ENCODE measurements at places on chromosomes 3 and 15. TPM values are rescaled to one million over a fixed set of nuclear protein-coding genes. Genes with fewer than 3 reads are reported as not detected.

- H3K36me3 ChIP-seq = no peaks in the 10 kb centered on the region
- H3K27ac ChIP-seq = no peak overlapping the region
- no peaks in the 10 kb centered on the region for H3K27me3 ChIP-seq
- H3K4me1 ChIP-seq = no peaks in the 10 kb centered on the region
- no peak overlapping the region for H3K4me3 ChIP-seq
These were observed 466.0 kb upstream of the NR2F2 start for GRCh38 chr15:95864467-95864886.

DNA sequence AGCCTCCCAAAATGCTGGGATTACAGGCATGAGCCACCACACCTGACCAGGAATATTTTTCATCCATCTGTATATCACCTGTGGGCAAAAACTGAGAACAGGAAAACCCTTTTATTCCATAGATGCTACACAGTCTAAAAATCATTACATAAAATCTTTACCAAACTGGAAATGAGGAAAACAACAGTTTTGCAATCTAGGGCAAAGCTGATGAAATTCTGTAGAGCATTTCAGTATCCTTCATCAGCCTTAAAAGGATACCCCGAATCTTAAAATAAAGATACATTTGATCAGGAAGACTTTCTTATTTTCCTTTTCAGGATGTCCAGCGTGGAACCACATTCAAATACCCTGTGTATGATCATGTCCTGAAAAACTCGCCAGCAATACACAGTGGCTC lies 7.1 kb downstream of the SIAH2 start:
- no peaks in the 10 kb centered on the region for H3K27me3 ChIP-seq
- no peak for DNase-seq
- no peak overlapping the region for H3K4me3 ChIP-seq
- no peaks in the 10 kb centered on the region for H3K4me1 ChIP-seq
- H3K36me3 ChIP-seq = peaks cover 4% of the 10 kb centered on the region

GRCh38 chr3:52243791-52244628 lies 1.5 kb upstream of the PPM1M start:
- no peak overlapping the region for H3K27ac ChIP-seq
- no peaks in the 10 kb centered on the region for H3K36me3 ChIP-seq
- DNase-seq = peak; percentile 36
- no peak overlapping the region for H3K4me3 ChIP-seq
- no peaks in the 10 kb centered on the region for H3K27me3 ChIP-seq

DNA sequence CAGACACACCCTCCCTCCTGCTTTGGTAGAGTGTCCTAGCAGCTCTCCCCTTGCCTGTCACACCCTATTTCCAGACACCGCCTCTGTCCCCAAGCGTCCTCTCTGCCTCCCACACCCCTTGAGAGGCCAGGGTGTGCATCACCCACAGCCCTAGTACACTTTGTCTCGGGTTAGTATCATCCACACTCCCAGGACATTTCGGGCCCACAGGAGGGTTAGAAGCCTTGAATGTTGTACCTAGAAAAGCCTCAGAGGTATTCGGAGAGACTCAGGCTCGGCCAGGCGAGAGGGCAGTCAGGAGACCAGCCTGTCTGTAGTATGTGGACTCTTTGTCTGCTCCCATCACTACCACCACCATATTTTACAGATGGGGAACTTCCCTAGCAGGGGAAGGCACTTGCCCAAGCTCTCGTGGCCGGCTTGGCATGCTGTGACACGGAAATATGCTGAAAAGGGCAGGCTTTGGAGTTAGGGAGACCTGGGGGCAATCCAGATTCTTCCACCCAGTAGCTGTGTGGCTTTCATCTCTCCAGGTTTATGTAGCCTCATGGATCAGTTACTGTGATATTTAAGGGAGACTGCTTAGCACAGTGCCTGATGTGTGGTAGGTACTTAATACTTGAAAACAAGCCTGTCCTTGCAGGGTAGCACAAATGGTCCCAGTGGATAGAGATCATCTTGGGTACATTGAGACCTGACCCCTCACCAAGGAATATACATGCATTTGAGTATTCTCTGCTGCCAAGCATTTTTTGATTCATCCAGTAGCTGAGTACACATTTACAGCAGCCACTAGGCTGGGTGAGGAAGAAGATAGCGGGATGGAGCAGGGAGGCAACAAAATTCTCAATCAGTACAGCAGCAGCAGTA lies 1.4 kb downstream of the TMEM43 start:
- DNase-seq = no peak
- H3K27me3 ChIP-seq = no peaks in the 10 kb centered on the region
- peaks cover 19% of the 10 kb centered on the region for H3K4me1 ChIP-seq
- peaks cover 8% of the 10 kb centered on the region for H3K36me3 ChIP-seq
- H3K27ac ChIP-seq = peak overlapping the region; percentile 86

- H3K27me3 ChIP-seq = no peaks in the 10 kb centered on the region
- no peaks in the 10 kb centered on the region for H3K4me1 ChIP-seq
- H3K4me3 ChIP-seq = no peak overlapping the region
These were observed 209.5 kb downstream of the PLOD2 start for GRCh38 chr3:145951441-145951840.

GRCh38 chr15:64865998-64866520 lies 24.3 kb downstream of the PLEKHO2 start:
- H3K36me3 ChIP-seq = peaks cover 6% of the 10 kb centered on the region
- no peak for DNase-seq
- H3K4me3 ChIP-seq = no peak overlapping the region
- no peaks in the 10 kb centered on the region for H3K27me3 ChIP-seq
- H3K4me1 ChIP-seq = no peaks in the 10 kb centered on the region
- no peak overlapping the region for H3K27ac ChIP-seq

GRCh38 chr3:136277115-136277514 lies 27.0 kb downstream of the PCCB start:
- H3K27me3 ChIP-seq = no peaks in the 10 kb centered on the region
- H3K27ac ChIP-seq = no peak overlapping the region
- no peak for DNase-seq
- no peaks in the 10 kb centered on the region for H3K36me3 ChIP-seq
- peaks cover 2% of the 10 kb centered on the region for H3K4me1 ChIP-seq
- H3K4me3 ChIP-seq = no peak overlapping the region

GRCh38 chr15:51505251-51505650 lies 117.3 kb downstream of the DMXL2 start:
- no peaks in the 10 kb centered on the region for H3K27me3 ChIP-seq
- H3K36me3 ChIP-seq = no peaks in the 10 kb centered on the region
- H3K4me1 ChIP-seq = no peaks in the 10 kb centered on the region
- H3K27ac ChIP-seq = no peak overlapping the region

DNA sequence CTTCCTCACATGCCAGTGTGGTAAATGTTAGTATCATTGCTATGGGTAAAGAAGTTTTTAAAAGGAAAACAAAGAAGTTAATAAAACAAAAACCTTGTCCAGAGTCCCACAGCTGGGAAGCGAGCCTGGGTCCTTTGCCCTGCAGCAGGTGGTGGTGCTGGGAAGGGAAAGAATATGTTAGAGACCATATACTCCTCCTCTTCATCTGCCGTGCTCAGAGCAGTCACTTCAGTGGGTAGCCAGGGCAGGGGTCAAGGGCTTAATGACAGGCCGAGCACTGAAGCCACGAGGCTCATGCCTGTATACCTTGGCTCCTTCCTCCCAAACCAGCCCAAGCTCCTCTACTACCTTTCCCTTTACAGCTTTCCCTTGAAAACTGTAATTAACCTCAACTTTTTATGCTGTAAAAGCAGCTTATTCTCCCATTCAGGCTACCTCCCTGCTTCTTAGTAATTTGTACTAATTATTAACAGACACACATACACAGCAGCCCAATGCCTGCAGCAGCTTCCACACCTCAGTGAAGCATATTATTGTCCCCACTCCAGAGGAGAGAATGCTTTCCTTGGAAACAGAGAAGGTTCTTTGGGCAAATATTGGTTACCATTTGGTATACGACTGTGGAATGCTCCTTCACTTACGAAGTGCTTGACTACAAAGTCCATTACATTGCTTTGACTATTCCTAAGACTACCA lies 362.1 kb downstream of the EPHB1 start:
- H3K27me3 ChIP-seq = no peaks in the 10 kb centered on the region
- H3K4me3 ChIP-seq = no peak overlapping the region
- peaks cover 2% of the 10 kb centered on the region for H3K4me1 ChIP-seq
- no peaks in the 10 kb centered on the region for H3K36me3 ChIP-seq

DNA sequence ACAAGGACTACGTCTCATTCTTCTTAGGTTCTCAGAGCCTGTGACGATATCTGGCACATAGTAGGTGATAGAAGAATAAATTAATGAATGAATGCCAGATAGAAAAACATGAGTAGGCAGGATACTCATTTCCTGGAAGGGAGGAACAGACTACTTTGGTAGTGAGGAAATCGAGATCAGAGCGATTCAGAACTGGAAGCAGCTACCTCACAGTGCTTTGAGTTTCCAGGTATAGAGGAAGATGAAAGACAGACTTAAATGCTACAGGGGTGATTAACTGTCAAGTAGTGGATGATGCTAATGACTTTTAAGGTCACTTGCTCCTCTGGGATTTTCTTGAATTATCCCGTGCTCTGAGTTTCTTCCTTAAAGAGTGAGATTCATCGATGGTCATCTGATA lies 951.5 kb upstream of the CFAP20DC start:
- no peak overlapping the region for H3K4me3 ChIP-seq
- no peaks in the 10 kb centered on the region for H3K36me3 ChIP-seq
- no peaks in the 10 kb centered on the region for H3K4me1 ChIP-seq
- H3K27me3 ChIP-seq = no peaks in the 10 kb centered on the region

DNA sequence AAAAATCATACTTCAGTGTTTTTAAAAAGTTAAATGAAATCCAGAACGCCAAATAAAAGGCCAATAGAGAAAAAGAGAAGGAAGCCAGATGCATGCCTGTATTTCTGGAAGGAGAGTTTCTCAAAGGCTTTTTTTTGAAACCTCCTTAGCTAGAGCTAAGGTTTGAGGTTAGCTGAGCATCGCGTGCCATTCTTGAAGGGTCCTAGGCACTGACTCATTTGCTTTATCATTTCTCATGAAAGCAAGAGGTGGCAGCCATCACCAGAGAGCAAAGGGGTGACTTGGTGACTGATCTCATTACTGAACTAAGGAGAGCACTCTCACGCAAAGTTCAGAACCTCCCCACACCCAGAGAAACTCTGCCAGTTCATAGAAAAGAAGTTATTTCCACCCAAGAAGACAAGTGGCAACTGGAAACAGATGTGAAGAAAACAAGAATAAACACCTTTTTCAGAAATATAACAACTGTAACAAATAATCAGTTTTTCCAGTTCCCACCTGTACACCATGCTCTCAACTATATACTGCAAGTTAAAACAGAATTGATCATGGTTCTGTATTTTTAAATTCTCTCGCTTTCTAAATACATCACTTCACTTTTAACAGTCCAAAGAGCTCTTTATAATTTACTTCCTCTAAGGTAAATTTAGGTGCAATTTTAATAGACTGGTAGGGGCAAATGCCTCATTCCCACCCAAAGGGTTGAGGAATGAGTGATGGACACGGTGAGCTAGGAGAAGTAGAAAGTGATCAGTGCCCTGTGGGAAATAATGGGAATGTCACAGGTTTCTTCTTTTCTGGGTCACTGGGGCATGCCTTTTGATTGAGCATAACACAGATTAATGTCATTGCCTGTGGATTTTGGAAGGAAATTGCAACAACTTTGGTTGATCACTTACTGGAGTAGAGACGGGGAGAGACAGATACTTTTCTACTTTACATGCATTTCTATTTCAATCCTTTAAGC lies 24.7 kb downstream of the GPR15 start:
- no peaks in the 10 kb centered on the region for H3K4me1 ChIP-seq
- H3K27ac ChIP-seq = no peak overlapping the region
- H3K36me3 ChIP-seq = no peaks in the 10 kb centered on the region
- no peaks in the 10 kb centered on the region for H3K27me3 ChIP-seq
- DNase-seq = no peak

GRCh38 chr15:67897646-67898339 lies 57.9 kb upstream of the RNU6-1 start:
- no peaks in the 10 kb centered on the region for H3K4me1 ChIP-seq
- no peak for DNase-seq
- no peak overlapping the region for H3K4me3 ChIP-seq
- no peaks in the 10 kb centered on the region for H3K27me3 ChIP-seq

DNA sequence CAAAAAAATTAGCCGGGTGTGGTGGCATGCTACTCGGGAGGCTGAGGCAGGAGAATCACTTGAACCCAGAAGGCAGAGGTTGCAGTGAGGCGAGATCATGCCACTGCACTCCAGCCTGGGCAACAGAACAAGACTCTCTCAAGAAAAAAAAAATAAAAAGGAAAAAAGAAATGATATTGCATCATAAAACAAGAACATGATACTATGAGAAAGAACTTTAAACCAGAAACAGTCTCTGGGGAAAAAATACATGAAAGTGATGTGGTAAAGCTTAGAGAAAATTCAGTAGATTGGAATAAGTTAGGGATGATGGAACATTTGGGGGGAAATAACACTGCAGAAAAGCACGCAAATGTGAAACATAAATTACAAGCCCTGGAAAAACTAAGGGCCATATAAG lies 54.7 kb downstream of the CRYGS start:
- H3K36me3 ChIP-seq = no peaks in the 10 kb centered on the region
- no peak for DNase-seq
- no peaks in the 10 kb centered on the region for H3K4me1 ChIP-seq
- H3K4me3 ChIP-seq = no peak overlapping the region
- H3K27ac ChIP-seq = no peak overlapping the region

- peaks cover 4% of the 10 kb centered on the region for H3K4me1 ChIP-seq
- peak; percentile 45 for DNase-seq
- peaks cover 39% of the 10 kb centered on the region for H3K27me3 ChIP-seq
- H3K36me3 ChIP-seq = no peaks in the 10 kb centered on the region
- H3K27ac ChIP-seq = peak overlapping the region; percentile 90
- no peak overlapping the region for H3K4me3 ChIP-seq
These were observed 4.4 kb downstream of the GATA2 start for GRCh38 chr3:128488636-128488990.

GRCh38 chr3:84442533-84442932 lies 516.3 kb upstream of the CADM2 start:
- H3K4me3 ChIP-seq = no peak overlapping the region
- H3K36me3 ChIP-seq = no peaks in the 10 kb centered on the region
- no peak for DNase-seq
- H3K27me3 ChIP-seq = no peaks in the 10 kb centered on the region

- no peaks in the 10 kb centered on the region for H3K36me3 ChIP-seq
- no peaks in the 10 kb centered on the region for H3K4me1 ChIP-seq
- H3K27ac ChIP-seq = no peak overlapping the region
- H3K4me3 ChIP-seq = no peak overlapping the region
These were observed 33.7 kb downstream of the ANXA2 start for GRCh38 chr15:60363903-60364611.

- H3K4me3 ChIP-seq = no peak overlapping the region
- no peaks in the 10 kb centered on the region for H3K36me3 ChIP-seq
- H3K4me1 ChIP-seq = no peaks in the 10 kb centered on the region
- no peaks in the 10 kb centered on the region for H3K27me3 ChIP-seq
- no peak overlapping the region for H3K27ac ChIP-seq
- no peak for DNase-seq
These were observed 432.7 kb upstream of the ARHGEF26 start for GRCh38 chr3:153688301-153689120.

GRCh38 chr15:48354694-48355303 lies 23.6 kb downstream of the DUT start:
- no peaks in the 10 kb centered on the region for H3K36me3 ChIP-seq
- no peaks in the 10 kb centered on the region for H3K27me3 ChIP-seq
- H3K4me3 ChIP-seq = peak overlapping the region; percentile 61
- H3K4me1 ChIP-seq = no peaks in the 10 kb centered on the region
- no peak for DNase-seq
- H3K27ac ChIP-seq = peak overlapping the region; percentile 59

GRCh38 chr3:5023777-5024346 lies 44.6 kb downstream of the BHLHE40 start:
- H3K27ac ChIP-seq = peak overlapping the region; percentile 54
- no peak overlapping the region for H3K4me3 ChIP-seq
- no peak for DNase-seq

Gene DAZL
- total RNA-seq = not detected

Gene ADAMTS17
- 2.2 TPM for total RNA-seq

Gene C3orf33
- 6.0 TPM for total RNA-seq

Gene ACTC1
- 25.0 TPM for total RNA-seq

Gene USP13
- 9.0 TPM for total RNA-seq

Gene SHF
- total RNA-seq = 5.2 TPM

Gene BNC1
- total RNA-seq = 0.38 TPM

Gene SYNPR
- total RNA-seq = not detected

All from kidney (tissue), 22 donors.